ENCODE measurements at places on chromosomes 7 and 10.

GRCh38 chr7:30162133-30162532, 27.3 kb downstream of the MTURN start:
- DNase-seq, result no peak

DNA sequence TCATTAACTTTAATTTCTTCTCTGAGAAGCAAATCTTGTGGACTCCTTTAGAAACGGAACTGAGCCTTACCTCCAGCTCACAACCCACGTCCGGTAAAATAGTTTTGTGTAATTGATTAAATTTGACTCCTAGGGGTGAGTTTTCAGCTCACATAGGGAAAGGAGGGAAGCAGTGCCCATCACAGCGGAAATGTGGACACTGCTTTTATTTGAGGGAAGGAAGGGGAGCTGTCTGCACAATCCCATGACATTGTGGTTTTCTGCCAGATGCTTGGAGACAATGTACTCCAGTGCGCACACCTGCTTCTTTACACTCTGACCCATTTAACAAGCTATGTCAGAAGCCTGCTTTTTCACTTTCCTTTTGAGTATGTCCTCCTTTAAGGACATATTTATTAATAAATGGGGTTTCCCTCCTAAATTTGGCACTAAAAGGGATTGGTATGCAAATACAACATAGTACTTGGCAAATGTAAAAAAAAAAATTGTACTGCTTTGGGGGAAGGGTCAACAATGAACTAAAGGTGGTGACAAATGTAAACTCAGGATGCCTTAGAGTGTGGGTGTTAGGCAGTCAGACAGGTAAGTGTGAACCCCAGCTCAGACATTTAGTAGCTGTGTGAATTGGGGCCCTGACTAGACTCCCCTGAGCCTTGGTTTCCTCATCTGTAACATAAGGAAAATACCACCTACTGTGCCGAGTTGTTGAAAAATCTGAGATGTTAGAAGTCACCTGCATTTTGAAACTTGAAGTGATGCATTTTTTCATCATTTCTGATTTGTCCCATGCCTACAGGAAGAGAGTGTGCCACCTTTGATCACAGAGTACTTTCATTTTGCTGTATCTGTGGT, 90.2 kb upstream of the KLF6 start:
- DNase-seq, result no peak

- DNase-seq, result no peak
Measured at GRCh38 chr10:67306588-67307205, 380.9 kb downstream of the LRRTM3 start.

DNA sequence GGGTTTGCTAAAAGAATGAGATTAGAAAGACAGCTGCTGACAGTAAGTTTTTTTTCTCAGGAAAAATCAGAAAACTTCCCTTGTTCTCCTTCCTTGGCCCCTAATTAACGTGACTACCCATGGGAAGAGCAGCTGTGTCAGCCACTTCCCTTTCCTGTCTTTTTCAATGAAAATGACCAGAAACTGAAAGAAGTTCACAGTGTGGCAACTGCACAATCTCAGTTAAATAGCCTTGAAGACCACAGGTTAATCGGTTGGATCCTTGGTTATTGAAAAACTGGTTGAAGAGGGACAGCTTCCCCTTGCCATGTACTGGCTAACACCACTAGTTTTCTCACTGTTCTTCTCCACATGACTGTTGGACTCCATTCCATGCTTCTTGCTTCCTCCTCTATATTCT, 148.8 kb upstream of the AGR3 start:
- DNase-seq, result no peak

DNA sequence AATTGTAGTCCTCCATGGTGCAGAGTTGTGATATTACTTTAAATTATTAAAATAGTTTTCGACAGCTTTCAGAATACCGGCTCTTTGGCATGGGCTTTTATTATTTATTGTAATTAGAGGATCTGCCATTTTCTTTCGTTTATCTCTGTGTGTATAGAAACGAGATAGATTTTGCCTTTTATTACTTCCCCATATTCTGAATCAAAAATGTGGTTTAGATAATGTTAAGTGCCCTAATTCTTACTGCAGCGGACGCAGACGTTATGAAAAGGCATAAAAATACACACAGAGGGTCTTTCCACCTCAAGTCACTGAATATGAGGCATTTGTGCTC, 1.9 kb upstream of the ARID5B start:
- no peak for DNase-seq

DNA sequence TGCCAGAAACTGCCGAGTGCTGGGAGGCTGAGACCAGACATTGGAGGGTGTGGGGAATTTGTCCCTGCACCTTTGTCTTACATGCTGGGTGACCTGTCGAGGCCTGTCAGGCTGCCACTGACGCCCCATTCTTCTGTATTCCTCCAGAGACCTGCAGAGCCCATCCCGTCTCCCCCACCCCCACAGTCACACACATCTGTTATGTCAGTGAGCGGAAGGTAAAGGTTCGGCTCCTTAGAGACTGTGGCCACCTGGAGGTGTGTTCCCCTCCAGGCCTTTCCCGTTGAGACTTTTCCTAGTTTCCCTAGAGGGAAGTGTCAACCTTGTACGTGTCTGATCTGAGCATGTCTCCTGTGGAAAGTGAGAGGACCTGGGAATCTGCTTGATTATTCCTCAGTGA, 84.5 kb downstream of the ATXN7L1 start:
- DNase-seq, result no peak

DNA sequence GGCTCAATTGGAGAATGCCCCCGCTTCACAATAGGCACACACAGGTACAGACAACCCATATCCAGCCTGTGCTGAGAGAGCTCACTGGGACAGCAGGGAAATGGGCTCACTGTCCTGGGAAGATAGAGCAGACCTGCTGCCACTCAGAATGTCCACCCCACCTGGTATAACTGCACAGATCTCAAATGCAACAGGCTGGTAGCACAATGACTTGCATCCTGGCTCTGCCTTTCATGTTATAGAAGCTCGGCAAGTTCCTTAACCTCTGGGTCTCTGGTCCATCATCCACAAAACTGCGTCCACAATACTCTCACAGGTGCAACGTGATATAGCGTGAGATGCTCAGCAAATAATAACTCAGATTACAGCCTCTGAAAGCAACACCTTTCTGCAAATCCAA, 295.4 kb downstream of the GRID1 start:
- no peak for DNase-seq

GRCh38 chr7:129066290-129067131, 11.6 kb upstream of the TNPO3 start:
- DNase-seq, result no peak

GRCh38 chr10:113410618-113411017, 142.2 kb upstream of the HABP2 start:
- DNase-seq, result no peak

DNA sequence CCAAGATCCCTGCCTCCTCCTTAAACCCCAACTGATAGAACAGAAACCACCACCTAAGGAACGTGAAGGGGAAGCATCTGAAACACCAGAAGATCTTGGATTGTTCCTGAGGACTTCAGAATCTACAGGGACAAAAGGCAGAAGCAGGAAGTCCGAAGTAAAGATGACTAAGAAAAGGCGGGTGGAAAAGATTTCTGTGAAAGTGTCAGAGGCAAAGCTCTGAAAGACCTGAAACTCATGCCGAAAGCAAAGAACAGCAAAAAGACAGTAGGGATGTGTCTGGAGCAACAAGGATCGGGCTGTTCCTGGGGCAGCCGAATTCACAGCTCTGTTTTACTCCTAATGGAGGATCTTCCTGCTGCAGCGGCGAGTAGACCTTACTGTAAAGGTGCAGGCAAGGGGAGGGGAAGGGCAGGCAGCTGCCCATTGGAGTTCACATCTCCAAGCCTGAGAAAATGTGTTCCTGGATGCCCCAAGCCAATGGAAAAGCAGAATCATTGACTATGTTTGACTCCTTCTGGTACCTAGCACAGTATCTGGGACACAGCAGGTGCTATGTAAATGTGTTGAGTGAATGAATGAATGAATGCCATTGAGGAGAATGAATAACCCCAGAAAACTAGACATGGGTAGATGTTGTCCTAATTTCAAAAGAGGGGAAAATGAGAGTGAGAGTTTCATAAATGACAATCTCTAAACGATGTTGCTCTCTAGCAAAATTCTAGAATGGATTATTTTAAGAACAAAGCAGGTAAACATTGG, 40.4 kb downstream of the PDIA4 start:
- DNase-seq, result no peak

DNA sequence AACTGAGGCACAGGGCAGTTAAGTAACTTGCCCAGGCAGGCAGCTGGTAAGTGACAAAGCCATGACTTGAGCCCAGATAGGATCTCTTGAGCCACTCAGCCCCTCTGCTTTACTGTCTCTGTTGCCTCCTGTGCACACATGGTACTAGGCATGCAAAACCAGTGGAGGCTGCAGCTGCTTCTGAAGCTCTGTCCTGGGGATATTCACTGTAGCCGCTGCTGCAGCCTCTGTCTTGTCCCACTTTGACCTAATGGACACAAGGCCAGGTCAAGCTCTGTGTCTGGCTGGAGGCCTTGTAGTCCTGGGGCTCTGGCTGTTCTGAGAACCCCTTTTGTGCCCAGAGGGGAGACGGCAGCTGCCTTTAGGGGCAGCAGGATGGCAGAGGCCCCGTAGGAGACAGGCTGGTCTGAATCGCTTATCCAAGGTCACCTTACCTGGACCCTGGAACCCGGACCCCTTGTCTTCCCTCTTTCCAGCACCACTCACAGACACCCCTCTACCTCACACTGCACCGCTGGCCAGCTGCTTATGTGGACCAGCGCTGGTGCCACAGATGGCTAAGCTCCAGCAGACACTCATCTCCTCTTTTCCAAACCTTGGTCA, 57.6 kb downstream of the TSPAN15 start:
- DNase-seq, result no peak

- DNase-seq, result no peak
Measured at GRCh38 chr7:127705461-127705959, 53.5 kb downstream of the SND1 start.

DNA sequence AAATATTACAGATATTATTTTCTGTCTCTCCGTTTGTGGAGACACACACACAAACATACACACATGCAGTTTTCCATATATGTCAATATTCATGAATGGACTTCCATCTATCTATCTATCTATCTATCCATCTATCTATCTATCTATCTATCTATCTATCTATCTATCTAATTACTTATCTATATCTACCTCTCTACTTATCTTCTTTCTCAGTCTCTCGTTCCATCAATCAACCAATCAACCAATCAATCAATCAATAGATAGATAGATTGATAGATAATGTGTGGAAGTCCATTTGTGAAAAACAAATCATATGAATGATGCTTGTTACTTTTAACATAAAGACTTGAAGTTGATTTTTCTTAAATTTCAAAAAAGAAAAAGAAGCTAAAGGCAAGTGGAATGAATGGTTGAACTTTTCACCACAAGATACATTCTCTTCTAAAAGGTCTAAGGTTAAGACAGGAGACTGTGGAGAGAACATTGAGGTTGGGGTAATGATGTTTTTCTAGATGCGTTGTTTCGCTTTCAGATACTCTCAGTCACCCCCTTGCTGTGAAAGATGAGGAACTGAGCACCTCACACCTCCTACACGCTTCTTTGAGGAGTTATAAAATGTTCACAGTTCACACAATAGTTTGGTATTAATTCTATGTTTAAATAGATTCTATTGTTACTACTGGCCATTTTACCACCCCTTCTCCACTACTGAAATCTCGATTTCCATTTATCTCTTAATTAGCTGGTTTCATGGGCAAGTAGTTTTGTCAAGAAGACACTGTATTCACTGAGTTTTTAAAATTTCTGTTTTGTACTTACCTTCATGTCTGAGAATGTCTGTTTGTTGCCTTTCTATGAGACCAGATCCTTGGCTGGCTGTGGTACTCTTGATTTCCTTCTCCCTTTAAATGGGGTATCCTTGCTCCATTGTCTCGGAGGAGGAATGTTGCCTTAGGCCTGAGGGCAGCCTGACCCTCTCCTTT, 114.1 kb downstream of the EMX2 start:
- no peak for DNase-seq

GRCh38 chr10:94088926-94089381, 95.2 kb downstream of the PLCE1 start:
- DNase-seq, result no peak

DNA sequence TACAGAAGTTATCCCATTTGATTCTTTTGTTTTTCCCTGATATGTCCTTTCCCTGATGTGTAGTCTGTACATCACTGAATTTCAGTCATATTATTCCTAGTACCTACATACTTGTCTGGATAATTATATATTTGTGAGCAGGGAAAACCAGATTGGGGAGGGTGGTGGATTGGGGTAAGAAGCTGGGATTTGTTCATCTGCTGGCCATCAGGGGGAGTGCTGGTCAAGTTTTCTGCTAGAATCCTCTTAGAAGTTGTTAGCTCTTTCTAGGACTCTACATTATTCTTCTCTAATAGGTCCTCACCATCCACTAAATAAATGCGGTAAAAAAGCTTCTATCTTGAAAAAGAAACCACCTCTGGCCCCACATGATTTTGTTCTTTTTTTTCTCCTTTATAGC, 232.7 kb upstream of the TAC1 start:
- DNase-seq, result no peak
